Activated CD8-positive, alpha-beta memory T cell treated with anti-CD3 and anti-CD28 coated beads for 4 hours (primary cell): ENCODE measurements at places on chromosomes 5 and 9.

DNA sequence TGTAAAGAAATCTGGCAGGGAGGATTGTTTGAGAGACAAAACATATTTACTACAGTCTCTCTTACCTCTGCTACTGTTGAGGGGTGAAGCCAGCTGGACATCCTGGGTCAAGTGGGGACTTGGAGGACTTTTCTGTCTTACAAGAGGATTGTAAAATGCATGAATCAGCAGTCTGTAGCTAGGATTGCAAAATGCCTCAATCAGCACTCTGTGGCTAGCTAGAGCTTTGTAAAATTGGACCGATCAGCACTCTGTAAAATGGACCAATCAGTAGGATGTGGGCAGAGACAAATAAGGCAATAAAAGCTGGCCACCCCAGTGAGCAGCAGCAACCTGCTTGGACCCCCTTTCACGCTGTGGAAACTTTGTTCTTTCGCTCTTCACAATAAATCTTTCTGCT, 995.8 kb upstream of the CDH6 start:
- DNase-seq = no peak

DNA sequence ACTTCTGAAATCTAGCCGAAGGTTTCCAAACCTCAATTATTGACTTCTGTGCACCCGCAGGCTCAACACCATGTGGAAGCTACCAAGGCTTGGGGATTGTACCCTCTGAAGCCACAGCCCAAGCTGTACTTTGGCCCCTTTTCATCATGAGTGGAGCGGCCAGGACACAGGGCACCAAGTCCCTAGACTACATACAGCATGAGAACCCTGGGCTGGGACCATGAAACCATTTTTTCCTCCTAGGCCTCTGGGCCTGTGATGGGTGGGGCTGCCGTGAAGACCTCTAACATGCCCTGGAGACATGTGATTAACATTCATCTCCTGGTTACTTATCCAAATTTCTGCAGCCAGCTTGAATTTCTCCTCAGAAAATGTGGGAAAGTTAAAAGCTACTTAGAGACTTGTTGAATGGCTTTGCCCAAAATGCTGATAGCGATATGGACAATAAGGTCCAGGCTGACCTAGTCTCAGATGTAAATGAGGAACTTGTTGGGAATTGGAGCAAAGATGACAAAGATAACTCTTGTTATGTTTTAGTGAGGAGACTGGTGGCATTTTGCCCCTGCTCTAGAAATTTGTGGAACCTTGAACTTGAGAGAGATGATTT, 34.1 kb upstream of the CPLANE1 start:
- DNase-seq = no peak

DNA sequence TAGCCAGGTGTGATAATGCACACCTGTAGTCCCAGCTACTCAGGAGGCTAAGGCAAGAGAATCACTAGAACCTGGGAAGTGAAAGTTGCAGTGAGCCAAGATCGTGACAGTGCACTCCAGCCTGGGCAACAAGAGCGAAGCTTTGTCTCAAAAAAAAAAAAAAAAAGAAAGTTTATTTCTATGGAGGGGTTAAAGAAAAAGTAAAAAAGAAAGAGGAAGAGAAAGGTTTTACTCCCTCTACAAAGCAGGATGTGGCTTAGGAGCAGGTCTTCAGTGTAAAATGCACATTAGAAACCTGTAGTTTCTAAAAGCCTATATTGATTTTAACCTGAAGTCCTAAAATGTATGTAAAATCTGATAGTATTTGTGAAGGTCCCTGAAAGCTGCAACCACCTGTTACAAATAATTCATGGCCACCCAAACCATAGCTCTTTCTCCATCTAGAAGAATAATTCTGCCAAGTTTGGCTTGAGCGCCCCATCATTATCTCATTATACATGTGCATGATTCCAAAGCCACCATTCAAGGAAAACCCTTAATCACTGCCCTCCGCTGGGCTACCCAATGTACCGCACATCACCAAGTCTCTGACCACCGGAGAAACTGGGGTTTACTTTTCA, 3.4 kb downstream of the FNBP1 start:
- DNase-seq = no peak

GRCh38 chr9:35348109-35348508, 141.8 kb upstream of the RUSC2 start:
- no peak for DNase-seq

GRCh38 chr5:150746-151145, 40.5 kb upstream of the LRRC14B start:
- DNase-seq = no peak

GRCh38 chr5:134124289-134125038, 10.0 kb downstream of the TCF7 start:
- no peak for DNase-seq

GRCh38 chr5:76794871-76795270, 24.0 kb upstream of the F2RL1 start:
- no peak for DNase-seq

- no peak for DNase-seq
Measured at GRCh38 chr9:73200694-73201452, 49.2 kb downstream of the ANXA1 start.

DNA sequence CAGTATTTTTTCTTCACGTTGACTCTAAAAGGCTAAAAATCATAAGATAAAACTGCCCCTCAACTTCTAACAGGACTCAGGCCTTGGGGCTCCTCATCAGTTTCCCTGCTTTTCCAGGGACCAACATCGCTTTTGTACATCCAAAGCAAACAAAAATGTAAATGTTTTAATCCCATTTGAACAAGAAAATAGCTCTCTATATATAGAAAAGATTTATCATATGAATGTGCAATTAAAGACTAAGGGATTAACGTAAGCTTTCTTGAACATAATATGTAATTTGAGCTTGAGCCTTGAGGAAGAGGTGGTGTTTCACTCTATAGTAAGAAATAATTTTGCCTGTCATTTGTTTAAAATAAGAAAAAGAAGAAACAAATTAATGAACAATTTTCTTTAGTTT, 547.2 kb upstream of the ACO1 start:
- no peak for DNase-seq

- DNase-seq = no peak
Measured at GRCh38 chr5:147160902-147161700, 73.7 kb upstream of the STK32A start.

- DNase-seq = no peak
Measured at GRCh38 chr5:89584339-89584956, 701.5 kb upstream of the MEF2C start.

DNA sequence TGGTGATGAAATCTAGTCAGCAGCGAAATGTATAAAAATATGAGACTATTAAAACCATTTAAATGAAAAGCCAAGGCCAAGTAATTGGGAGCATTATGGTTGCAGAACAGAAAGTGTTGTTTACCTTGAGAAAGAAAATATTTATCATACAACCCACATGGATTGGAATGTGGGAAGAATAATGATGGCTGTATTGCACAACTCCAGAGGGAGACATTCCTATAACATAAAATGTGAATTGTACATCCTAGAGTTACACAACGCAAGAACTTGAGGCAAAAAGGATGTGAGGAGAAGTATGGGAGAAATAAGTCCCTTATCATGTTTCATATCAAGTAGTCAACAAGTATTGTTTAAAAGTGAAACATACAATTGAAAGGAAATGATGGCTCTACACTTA, 1014.0 kb upstream of the SEMA6A start:
- DNase-seq = no peak

DNA sequence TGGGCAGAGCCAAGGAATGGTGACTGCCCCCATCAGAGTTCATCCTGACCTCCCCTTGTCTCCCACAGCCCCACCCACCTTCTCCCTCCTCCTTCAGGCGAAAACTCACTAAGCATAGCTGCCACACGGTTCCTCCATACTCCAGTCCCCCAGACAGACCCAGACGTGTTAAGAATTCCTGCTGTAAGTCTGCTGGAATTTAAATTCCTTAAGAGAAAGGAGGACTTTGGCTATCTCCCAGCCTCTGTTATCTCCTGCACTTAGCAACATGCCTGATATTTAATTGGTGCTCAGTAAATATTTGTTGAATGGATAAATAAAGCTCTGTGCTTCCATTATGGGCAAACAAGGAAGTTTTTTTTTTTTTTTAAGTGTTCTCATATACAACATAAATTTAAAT, 213.7 kb downstream of the RFK start:
- no peak for DNase-seq

- no peak for DNase-seq
Measured at GRCh38 chr5:3375586-3376311, 219.9 kb upstream of the IRX1 start.

DNA sequence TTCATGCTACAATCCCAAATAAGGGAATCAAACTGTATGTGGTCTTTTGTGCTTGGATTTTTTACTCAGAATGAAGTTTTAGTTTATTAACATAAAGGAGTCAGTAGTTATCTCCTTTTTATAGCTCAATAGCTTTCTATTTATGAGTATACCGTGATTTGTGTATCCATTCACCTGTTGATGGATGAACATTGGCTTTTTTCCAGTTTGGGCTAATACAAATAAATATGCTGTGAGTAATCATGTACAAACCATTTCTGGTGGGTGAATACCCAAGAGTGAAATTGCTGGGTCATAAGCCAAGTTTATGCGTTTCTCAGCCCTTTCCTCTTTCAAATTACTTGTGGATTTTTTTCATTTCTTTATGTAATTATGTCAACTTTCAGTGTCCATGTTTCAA, 395.3 kb downstream of the OSTF1 start:
- DNase-seq = no peak

DNA sequence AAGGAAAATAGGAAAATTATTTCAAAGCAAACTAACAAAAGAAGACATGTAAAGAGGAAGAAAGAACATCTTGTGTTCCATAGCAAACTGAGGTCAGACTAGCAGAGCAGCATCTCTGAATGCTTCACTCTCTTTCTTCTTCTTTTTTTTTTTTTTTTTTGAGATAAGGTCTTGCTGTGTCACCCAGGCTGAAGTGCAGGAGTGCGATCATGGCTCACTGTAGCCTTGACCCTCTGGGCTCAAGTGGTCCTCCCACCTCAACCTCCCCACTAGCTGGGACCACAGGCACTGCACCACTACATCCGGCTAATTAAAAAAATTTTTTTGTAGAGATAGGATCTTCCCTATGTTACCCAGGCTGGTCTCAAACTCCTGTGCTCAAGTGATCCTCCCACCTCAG, 36.6 kb downstream of the MELK start:
- no peak for DNase-seq

- DNase-seq = no peak
Measured at GRCh38 chr5:1374679-1375055, 29.8 kb upstream of the CLPTM1L start.

DNA sequence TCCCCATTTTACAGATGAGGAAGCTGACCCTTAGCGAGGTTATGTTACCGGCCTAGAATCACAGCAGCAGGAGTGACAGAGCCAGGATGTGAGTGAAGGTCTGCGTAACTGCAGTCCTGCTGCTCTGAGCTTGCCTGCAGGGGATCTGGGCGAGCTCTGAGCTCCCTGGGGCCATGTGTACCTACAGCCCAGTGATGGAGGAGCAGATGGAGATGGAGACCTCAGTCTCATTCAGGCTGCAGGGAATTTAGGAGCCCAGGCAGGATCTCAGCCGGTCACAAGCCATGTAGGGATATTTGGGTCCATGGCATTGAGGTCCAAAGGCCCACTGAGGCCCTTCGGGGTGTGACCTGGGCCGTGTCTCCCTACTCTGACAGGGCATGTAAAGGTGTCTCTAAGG, 170.6 kb downstream of the CACNA1B start:
- DNase-seq = no peak

GRCh38 chr5:81305785-81306184, 4.4 kb downstream of the ZCCHC9 start:
- DNase-seq = no peak

- no peak for DNase-seq
Measured at GRCh38 chr9:98573749-98574278, 134.9 kb downstream of the GABBR2 start.

DNA sequence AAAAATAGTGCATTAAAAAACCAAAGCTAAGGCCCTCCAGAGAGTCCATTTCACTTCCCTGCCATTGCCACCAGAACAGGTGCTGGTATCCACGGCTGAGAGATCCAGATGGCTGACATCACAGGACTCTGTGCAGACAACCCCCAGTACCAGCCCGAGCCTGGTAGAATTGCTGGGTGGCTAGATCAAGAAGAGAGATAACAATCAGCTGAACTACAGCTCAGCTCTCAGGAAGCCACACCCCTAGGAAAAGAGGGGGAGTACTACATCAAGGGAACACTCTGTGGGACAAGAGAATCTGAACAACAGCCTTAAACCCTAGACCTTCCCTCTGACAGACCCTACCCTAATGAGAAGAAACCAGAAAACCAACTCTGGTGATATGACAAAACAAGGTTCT, 73.8 kb upstream of the SLIT3 start:
- DNase-seq = no peak

DNA sequence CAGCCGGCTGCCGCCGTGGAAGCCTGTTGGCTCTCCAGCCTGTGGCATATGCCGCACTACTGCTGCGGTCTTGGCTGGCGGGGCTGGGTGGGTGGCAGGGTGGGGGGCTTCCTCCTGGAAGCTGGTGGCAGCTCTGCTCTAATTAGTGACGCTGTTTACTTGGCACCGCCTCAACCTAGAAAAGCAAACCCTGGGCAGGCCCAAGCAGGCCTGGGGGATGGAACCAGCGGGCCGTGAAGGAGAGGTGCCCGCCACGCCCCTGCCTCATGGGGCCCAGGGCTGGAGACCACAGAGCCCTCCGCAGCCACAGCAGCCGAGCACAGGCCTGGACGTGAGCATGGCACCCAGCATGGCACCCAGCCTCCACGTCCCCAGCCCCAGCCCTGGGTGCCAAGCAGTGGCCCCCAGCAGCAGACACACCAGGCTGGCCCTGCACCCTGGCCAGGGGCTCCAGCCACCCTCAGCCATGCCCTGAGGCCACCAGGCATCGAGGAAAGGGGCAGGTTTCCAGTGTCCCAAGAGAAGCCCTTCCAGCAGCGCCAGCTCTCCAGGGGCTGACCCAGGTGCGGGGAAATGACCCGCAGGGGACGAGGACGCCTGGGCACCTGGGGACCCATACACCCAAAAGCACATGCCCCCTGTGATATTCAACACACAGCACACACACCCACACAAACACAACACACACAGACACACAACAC, 5.4 kb upstream of the CCDC187 start:
- DNase-seq = no peak

GRCh38 chr9:33620738-33621439, 96.8 kb downstream of the ANKRD18B start:
- DNase-seq = no peak

DNA sequence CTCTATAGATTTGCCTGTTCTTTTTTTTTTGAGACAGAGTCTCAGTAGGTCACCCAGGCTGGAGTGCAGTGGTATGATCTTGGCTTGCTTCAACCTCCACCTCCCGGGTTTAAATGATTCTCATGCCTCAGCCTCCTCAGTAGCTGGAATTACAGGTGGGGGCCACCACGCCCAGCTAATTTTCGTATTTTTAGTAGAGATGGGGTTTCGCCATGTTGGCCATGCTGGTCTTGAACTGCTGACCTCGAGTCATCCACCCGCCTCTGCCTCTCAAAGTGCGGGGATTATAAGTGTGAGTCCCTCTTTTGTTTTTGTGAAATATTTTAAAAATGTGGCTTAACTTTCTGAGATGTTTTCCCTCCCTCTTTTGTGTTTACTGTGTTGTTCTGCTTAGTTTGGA, 29.2 kb downstream of the HSPA4 start:
- no peak for DNase-seq
